ENCODE measurements at places on chromosomes 1 and 21.

GRCh38 chr1:80657707-80658106 lies 1143.0 kb upstream of the ADGRL2 start:
- no peak for DNase-seq

- DNase-seq = no peak
Measured at GRCh38 chr1:174954073-174954460, 45.7 kb upstream of the CACYBP start.

GRCh38 chr1:19453741-19454201 lies 31.6 kb downstream of the CAPZB start:
- peak; percentile 36 for DNase-seq

- DNase-seq = peak; percentile 56
Measured at GRCh38 chr1:209672705-209673630, 2.2 kb upstream of the G0S2 start.

- no peak for DNase-seq
Measured at GRCh38 chr1:230270185-230270558, 156.0 kb downstream of the PGBD5 start.

DNA sequence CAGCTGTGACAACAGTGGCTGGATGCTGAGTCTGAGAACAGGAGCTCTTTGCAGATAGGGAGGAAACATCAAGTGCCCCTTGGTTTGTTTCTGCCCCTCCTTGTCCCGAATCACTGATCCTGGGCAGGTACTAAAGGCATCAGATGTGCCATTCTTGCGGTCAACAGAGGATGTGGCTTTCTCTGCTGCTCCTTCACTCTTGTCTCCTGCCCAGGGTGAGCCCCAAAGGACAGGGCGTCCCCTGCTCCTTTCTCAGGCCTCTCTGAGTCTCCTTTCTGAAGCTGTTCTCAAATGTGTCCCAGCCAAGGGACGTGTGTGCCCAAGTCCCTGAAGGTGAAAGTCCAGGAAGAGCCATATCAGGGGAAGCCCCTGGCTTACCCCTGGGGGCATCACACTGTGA lies 31.7 kb downstream of the SLC37A1 start:
- no peak for DNase-seq

DNA sequence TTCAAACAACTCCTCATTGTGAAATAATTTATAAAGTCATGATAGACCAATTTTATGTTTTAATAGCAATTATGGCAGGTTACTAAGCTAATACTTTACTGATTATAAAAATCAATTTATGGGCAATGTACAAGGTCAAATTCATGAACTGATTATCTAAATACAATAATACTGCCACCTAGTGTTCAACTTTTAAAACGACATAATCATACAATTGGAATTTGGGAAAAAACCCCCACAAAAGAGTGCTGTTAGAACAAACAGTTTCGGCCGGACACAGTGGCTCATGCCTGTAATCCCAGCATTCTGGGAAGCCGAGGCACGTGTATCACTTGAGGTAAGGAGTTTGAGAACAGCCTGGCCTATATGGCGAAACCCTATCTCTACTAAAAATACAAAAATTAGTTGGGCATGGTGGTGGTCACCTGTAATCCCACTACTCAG lies 14.0 kb downstream of the GTF2B start:
- no peak for DNase-seq

GRCh38 chr1:59879574-59879973 lies 47.0 kb downstream of the CYP2J2 start:
- DNase-seq = peak; percentile 39

- DNase-seq = no peak
Measured at GRCh38 chr1:13783551-13783950, 83.6 kb downstream of the PRDM2 start.

DNA sequence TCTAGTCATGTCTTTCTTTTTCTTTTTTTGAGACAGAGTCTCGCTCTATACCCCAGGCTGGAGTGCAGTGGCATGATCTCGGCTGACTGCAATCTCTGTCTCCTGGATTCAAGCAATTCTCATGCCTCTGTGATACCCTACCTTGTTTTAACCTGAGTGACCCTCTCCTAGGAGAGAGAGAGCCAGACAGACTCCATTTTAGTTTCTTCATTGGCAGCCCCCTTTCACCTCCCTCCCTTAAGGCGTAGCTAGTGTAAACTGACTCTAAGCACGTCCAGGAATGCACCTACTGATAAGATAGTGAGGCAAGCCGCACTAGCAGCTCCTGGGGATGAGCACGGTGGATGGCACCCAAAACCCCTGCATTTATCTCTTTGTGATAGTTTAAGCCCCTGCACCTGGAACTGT lies 5.2 kb upstream of the PKNOX1 start:
- DNase-seq = no peak

DNA sequence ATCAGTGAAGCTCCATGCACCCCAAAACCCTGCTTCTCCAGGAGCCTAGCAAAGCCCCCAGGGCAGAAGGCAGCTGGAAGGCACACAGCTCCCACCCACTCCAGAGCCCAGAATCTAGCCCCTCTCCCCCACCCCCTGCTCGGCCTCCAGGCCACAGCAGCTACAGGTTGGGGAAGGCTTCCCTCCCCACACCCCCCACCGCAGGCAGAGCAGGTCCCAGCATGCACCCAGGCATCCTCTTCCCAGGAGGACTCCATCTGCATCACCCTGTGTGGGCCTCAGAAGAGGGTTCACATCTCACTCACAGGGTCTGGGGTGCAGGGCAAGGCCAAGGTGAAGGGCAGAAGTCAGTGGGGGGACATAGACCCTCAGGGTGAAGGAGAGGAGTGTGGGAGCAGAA lies 719 bp downstream of the S100A14 start:
- no peak for DNase-seq

DNA sequence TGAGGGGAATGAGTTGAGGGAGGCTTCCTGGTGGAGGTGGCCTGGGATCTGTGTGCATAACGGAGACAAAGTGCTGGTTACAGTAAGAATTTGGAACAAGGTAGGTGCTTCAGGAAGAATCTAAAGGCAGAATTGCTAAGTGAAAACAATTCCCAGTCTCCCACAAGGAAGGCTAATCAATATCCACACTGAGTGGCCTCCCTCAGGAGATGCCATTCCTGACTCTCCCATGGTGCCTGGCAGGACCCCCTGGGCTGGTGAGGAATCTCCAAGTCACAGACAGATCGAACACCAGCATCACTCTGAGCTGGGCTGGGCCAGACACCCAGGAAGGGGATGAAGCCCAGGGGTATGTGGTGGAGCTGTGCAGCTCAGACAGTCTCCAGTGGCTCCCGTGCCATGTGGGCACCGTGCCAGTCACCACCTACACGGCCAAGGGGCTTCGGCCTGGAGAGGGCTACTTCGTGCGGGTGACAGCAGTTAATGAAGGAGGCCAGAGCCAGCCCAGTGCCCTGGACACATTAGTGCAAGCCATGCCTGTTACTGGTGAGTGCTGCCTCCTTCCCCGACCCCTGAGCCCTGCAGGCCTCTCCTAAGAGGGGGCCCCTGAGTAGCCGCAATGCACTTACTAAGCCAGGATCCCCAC lies 30.7 kb downstream of the IGFN1 start:
- no peak for DNase-seq

DNA sequence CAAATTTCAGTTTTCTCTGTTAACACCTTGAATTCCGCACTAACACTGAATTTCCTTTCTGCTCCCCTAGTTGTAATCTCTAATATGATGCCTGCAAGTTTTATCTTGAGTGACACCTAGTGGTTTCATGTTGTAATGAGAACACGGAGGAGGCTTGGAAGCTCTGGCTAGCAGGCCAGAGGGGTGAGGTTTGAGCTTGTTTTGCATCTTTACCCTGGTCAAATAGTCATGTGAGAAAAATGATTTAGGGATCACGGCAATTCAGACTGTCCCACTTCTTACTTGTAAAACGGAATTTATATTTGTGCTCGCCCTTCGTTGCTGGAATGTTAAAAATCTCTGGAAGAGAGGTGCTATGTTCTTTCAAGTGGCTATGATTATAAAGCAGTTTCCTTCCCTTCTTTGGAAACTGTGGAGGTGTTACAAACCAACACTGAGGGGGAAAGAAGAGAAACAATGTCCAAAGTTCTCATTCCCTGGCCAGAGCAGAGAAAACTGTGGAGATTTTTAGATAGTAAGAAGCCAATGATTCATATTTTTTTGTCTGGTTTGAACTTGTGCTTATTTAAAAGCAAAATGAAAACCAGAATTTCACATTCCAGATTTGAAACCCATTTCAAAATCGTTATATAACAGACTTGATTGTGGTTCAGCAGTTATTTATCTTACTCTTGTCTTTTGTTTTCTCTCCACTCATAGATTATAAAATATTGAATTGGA lies 5.3 kb upstream of the MROH9 start:
- DNase-seq = peak; percentile 54

- DNase-seq = no peak
Measured at GRCh38 chr21:38487901-38488639, 10.2 kb downstream of the ERG start.

DNA sequence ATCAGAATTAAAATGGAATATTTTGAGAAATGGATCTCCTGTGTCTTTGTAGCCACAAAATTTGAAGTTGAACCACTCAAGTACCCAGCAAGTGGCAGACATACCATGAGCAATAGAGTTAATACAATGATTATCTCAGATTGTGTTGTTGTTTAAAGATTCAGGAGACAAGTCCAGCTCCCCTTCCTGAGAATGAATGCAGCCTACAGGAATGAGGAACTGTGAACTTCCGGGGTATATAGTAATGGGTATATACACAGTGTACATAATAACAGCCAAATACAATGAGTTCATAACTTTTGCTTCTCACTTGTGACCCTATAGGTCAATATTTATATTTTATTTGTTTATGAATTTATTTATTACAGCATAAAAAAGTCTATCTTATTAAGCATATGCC lies 445.0 kb downstream of the SETD4 start:
- DNase-seq = peak; percentile 28

- DNase-seq = peak; percentile 11
Measured at GRCh38 chr1:29105822-29106221, 17.9 kb downstream of the TMEM200B start.

DNA sequence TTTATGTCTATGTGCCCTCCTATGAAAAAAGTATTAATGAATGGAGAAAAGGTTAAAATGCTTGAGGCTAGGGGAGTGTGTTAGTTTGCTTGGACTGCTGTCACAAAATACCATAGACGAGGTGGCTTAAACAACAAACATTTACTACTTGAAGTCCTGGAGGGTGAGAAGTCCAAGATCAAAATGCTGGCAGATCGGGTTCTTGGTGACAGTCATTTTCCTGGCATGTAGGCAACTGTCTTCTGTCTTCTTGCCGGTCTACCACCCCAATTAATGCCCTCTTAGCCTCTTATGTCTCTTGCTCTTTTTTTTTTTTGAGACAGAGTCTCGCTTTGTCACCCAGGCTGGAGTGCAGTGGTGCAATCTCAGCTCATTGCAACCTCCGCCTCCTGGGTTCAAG lies 15.0 kb downstream of the ARID1A start:
- DNase-seq = no peak

DNA sequence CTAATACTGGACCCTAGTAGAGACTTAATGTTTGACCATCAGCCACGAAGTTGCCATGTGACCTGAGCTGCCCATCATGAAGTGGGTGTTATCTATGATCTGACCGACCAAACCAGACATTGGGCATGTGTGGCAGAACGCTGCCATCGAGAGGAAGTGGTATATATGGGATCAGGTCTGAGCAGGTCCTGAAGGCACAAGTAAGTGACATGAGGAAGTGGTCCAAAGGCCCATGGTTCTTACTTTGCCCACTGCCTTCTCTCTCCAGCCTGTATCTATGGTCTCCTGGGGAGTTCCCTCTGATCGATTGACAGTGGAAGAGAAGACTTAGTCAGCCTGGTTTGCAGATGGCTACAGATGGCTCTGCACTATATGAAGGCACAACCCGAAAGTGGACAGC lies 7.9 kb downstream of the SPSB1 start:
- DNase-seq = peak; percentile 44

GRCh38 chr1:162381383-162381782 lies at the start of gene C1orf226:
TSS of gene C1orf226 (plus strand) at chr1:162381728. CDS start at chr1:162381902, 174 bp downstream.
- no peak for DNase-seq

- DNase-seq = no peak
Measured at GRCh38 chr1:173113015-173113741, 62.4 kb upstream of the TNFSF18 start.

- DNase-seq = peak; percentile 77
Measured at GRCh38 chr1:39105061-39105840, 79.1 kb downstream of the NDUFS5 start.

DNA sequence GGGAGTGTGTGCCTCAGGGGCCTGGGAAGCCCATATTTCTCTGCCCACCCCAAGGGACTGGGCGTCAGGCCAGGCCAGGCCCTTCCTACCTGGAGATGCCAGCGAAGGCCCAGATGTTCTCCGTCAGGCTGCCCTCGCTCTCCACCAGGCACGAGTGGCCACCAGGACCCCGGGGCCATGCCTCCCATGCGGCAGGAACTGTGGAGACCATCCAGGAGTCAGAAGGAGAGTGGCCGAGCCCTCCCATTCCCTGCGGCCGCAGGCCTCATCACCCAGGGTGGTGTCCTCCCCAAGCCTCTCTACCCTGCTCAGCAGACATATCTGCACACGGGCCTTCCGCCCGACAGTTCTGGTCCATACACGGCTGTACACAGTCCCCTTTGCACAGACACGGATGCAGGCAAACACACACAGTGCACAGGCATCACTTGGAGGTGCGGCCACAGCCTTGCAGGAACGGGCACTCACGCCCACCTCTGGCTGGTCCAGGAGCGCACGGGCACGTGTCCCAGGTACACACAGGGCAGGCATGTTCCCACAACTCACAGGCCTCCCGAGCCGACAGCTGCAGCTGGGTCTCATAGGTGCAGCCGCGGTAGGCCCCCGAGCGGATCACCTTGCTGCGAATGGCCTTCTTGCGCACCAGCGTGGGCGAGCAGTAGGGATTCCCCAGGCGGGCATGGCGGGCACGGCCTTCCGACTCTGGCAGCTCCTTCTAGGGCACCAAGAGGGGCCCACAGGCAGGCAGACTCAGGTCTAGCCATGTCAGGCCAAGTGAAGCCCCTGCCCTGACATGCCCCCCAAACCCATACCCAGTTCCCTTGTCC lies 5.9 kb upstream of the KIF17 start:
- DNase-seq = no peak

DNA sequence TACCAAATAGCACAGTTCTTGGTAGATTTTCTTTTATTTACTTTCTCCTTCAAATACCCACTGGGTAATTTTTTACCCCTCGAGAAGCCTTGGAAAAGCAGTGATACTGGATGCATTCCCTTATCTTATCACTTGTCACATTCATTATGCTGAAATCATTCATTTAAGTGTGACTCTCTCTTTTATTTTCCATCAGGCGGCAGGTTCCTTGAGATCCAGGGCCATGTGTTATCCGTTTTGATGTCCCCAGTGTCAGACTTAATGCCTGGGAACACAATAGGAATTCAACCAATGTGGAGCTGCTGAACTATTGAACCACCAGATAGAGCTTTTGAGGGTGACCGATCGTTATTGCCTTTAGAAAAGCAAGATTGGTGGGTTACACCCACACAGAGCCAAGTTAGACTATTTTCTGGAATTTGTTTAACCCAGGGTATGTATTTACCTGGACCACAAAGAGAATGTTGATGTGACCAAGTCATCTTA lies 51.5 kb upstream of the ATP5PO start:
- no peak for DNase-seq

- DNase-seq = no peak
Measured at GRCh38 chr1:169784102-169784501, 10.6 kb downstream of the METTL18 start.

- no peak for DNase-seq
Measured at GRCh38 chr1:165960881-165961280, 133.5 kb downstream of the UCK2 start.

GRCh38 chr1:8643542-8644536 lies 173.6 kb downstream of the RERE start:
- no peak for DNase-seq

GRCh38 chr1:17615157-17615556 lies 75.7 kb downstream of the ARHGEF10L start:
- DNase-seq = peak; percentile 45

Measured in inflammatory macrophage (primary cell).